ENCODE measurements at places on chromosomes 6 and 20.

GRCh38 chr6:1296079-1296478, 15.8 kb upstream of the FOXQ1 start:
- no peak for DNase-seq

DNA sequence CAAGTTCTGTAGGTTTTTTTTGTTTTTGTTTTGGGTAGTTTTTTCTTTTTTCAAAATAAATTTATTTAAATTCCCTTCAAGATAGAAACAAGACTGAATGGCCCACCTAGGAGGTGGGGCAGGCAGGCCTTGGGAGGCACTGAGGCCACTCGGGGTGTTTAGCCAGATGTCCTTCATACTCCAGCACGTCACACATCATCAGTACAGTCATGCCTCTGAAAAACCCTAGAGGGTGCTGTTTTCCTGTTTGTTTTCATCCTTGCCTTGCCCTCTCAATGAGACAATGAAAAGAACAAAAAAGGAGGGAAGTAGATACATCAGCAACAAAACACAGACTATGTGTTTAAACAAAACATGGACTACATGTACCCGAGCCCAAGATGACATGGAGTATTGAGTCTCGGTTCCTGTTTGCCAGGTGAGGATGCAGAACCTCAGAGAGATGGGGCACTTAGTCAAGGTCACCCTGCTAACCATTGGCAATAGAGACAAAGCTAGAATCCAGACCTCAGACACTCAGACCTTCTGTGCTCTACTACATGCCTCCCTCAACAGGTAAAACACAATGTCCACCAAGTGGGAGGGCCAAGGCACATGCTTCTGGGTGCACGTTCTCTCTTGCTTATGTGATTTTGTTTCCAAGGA, 26.8 kb upstream of the CLIC5 start:
- DNase-seq = no peak

GRCh38 chr20:10716855-10717254, 43.1 kb upstream of the JAG1 start:
- DNase-seq = no peak

GRCh38 chr6:53250176-53251032, 98.3 kb downstream of the ELOVL5 start:
- DNase-seq = no peak

- no peak for DNase-seq
These were observed 31.9 kb upstream of the NFATC2 start for GRCh38 chr20:51574248-51575033.

DNA sequence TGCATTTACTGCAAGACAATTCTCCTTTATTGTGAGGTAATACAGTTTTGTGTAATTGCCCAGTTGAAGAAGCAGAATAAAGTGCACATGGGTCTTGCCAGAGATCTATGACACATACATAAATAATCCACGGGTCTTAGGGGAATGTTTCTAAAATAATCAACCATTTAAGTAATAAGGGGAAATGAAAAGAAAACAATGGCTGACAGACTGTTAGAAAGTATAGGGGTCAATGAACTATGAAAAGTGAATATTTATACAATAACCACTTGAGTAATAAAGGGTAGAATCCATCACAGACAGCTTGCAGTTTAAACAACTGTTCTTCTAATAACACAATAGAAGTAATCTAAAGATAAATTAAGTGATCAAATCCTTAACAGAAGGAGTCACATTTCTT, 477.2 kb downstream of the EYS start:
- no peak for DNase-seq

DNA sequence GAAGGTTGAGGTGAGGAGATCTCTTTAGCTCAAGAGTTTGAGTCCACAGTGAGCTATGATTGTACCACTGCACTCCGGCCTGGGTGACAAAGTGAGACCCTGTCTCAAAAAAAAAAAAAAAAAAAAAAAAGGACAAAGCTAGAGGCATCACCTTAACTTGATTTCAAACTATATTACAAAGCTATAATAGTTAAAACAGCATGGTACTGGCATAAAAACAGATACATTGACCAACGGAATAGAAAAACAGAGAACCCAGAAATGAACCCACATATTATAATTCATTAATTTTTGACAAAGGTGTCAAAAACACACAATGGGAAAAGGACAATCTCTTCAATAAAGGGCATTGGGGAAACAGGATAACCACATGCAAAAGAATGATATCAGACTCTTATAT, 50.8 kb upstream of the MBOAT1 start:
- DNase-seq = no peak

GRCh38 chr6:22632581-22633145, 63.3 kb downstream of the HDGFL1 start:
- DNase-seq = no peak

GRCh38 chr6:4907602-4908001, 96.2 kb downstream of the RPP40 start:
- no peak for DNase-seq

DNA sequence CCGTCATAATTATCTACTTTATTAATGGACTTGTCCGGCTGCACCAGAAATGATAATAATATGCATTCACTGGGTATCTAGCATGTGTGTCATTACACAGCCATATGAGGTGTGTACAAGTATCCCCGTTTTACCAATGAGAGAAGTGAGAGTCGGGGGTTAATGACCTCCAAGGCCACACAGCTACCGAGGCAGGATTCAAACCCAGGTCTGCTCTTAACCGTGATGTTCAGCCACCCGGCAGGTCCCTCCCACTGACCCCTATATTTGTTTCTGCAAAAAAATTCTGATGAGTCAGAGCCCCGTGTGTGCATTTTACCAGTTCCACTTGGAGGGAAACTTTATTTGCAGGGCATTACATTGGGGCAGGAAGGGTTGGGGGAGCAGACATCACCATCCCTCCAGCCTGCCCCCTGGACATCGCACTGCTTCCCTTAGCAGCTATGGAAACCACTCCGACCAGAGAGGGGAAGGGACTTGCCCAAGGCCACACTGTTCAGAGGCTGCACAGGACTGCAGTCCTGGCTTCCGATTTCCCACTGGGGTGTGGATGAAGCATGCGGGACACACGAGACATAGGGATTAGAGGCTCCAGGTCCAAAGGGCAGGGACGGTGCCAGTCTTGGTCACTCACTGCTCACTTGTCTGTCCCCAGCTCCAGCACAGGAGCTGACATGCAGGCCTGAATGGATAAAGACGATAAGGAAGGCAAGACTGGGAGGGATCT, 10.1 kb upstream of the SRC start:
- no peak for DNase-seq

- DNase-seq = no peak
These were observed 230.6 kb downstream of the TMEM242 start for GRCh38 chr6:157092736-157093135.

DNA sequence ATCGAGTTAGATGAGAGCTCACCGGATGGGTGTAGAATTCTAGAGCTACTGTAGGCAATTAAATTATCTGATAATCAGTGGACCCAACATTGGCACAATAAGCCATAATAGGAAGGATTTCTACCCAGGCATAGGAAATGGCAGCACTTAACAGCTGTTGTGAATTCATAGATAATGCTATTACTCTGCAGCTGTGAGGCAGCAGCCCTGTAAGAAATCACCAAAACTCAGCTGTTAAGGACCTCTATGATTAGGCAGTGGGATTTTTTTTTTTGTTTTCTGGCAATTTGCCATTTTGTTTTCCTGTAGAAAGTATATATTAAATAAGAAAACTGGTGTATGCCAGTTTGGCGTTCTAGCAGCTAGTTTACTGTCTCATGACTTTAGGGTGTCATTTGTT, 609.1 kb upstream of the SLC35B3 start:
- no peak for DNase-seq

GRCh38 chr6:79600812-79601609, 30.1 kb upstream of the SH3BGRL2 start:
- no peak for DNase-seq

DNA sequence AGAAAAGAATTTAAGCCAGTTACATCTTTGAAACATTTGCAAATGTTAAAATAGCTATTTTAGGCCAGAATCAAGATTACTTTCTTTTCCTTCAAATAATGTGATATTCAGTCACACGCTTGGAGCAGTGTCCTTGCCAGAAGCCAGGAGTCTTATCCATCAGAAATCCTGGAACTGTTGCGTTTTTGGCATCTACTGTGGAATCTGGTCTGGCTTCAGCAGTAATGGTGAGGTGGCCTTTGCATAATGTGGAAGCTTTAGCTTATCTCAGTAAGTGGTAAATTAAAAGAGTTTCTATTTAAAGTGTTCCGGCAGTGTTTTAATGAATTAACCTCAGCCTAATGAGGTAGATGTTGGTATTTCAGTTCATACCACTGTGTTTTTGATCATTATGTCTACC, 97.6 kb downstream of the FIG4 start:
- DNase-seq = no peak

DNA sequence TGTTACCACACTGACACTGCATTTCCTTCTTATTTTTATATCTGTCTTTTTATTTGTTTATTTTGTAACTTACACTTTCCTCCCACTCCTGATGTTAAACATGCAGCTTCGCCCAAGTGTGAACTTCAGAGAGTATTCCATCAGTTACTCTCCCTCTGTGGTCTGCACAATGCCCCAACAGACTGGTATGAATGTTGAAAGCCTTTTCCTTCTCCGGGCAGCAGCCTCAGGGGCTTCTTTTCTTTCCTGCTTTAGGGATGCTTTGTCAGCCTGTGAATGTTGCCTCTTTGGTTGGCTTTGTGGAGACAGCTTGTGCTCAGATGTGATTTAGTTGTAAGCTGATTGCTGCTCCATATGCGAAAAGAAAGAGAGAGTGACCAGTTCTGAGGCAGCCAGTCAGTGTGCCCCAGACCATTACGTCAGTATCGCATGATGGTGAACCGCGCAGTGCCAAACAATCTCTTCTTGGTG, 44.0 kb downstream of the SMPDL3A start:
- DNase-seq = no peak

DNA sequence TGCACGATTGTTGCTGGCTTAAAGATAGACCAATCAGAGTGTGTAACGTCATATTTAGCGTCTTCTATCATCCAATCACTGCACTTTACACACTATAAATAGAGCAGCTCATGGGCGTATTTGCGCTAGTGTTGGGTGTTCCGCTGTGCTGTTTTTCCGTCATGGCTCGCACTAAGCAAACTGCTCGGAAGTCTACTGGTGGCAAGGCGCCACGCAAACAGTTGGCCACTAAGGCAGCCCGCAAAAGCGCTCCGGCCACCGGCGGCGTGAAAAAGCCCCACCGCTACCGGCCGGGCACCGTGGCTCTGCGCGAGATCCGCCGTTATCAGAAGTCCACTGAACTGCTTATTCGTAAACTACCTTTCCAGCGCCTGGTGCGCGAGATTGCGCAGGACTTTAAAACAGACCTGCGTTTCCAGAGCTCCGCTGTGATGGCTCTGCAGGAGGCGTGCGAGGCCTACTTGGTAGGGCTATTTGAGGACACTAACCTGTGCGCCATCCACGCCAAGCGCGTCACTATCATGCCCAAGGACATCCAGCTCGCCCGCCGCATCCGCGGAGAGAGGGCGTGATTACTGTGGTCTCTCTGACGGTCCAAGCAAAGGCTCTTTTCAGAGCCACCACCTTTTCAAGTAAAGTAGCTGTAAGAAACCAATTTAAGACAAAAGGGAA, 57.9 kb downstream of the TRIM38 start:
- peak; percentile 45 for DNase-seq

DNA sequence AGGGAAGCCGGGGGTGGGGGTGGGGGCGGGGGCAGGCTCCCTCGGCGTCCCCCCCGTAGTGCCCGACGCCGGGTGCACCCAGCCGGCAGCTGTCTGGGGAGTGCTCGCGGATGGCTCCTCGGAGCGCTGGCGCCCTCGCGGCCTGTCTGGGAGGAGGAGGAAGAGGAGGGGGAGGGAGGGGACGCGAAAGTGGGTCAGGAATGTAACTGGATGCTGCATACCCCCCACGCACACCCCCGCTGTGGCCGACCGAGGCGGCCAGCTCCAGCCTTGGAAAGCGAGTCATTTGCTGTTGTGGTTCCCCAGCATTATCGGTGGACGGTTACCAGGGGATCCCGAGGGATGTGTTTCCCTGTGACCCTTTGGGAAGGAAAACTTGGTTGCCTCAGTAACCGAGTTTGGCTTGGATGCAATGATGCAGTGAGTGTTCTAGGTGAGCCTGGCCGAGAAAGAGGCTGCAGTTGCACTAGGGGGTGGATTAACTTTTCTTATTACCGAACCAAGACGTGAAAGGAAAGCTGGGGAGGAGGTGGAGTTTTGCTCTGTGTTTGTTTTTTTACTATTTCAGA, 55.2 kb upstream of the RREB1 start:
- DNase-seq = no peak

DNA sequence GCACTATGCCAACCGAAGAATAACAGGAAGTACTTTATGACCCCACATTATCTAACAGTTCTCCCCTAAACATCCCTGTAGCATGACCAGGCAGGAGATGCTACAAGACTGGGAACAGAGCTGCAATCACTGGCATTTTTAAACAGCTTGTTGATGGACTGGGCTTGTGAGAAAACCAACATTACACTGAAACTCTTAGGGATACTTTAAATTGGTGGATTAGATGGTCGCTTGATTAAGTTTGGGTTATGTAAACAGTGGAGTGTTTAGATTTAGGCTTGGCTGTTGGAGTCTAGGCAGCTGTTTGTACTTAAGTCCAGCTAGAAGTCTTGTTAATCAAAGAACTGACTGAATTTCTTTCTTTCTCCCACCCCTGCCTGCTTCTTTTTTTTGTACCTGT, 234.1 kb upstream of the BMP2 start:
- no peak for DNase-seq

DNA sequence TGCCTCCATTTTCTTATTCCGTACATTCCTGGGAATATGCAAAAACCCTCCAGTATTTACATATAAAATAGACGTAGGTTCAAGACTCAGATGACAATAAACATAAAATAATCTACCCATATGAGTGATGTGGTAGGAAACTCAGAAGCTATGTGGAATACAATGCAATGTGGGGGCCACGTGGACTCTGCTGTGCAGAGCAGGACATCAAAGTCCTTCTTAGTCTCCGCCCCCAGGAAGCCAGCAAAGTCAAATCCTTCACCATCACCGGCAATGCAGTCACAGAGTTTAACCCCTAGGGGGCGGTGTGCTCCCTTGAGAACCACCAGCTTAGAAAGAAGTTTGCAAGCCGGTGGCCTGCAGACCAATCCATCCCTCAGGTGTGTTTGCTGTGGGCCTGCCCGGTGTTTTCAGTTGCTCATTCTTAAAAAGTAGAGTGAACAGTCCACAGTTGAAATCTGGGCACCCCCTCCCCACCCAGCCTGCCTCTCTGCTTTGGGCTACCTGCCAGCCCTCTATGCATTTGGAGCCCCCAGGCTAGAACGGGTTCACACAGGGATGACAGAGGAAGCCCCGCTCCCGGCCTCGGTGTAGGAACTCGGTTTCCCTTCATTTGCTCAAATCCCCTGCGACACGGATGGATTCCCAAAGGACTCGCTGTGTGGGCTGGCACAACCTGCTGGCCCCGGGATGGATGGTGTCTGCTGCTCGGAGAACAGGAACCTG, 59.9 kb downstream of the SULF2 start:
- peak; percentile 50 for DNase-seq

DNA sequence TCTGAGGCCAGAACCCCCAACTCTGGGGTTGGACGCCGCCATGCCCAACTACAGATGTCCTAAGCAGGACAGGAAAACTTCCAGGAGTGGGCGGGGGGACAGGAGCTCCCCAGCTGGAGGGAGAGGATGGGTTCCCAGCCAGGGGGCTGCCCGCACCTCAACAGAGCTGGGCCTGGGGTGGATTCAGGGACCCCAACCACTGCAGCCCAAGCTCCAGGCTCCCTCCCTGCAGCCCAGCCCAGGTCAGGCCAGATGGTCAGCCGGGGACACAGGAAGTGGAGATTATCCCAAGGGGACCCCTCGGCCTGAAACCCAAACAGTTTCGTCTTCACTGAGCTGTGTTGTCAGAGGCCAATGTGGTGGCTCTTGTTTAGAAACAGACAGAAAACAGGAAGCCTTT, 9.4 kb downstream of the LAMA5 start:
- no peak for DNase-seq
